Stimulated activated CD8-positive, alpha-beta memory T cell treated with anti-CD3 and anti-CD28 coated beads, Interleukin-4, amount 100 ng/mL, for 4 hours (primary cell): ENCODE measurements at places on chromosomes 5 and 9.

DNA sequence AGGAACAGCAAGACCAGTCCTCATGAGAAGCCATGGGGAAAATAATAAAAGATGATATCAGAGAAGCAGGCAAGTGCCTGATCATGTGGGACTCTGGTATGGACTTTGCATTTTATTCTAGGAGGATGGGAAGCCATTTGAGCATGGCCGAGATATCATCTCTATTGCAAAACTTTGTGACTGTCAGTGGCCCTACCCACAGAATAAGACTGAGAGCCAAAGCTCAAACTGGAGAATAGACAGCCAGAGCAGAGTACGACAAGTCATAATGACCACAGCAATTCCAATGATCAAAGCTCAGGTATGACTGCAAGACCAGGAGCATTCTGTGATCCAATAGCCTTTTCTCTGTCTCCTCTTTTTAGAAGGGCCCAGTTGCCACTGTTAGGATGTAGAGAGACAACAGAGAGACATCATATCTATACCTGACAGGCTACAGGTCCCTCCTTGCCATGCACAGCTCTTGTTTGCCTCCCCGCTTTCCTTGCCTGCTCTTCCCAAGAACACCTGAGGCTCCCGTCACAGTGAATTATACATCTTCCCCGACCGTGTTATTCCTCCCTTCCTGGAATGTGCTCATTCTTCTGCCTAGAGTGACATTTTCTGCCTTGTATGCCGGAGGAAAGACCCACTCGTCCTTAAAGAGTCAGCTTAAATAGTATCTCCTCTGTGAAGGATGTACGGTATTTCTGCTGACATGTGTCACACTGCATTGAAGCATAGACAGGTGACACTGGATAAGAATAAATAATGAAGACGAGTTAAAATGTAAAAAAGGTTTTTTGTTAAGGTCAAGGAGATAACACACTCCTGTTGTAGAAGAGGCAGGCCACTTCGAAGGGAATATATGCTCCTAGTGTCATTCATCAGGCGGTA lies 248.7 kb upstream of the MAP3K1 start:
- no peak for DNase-seq

DNA sequence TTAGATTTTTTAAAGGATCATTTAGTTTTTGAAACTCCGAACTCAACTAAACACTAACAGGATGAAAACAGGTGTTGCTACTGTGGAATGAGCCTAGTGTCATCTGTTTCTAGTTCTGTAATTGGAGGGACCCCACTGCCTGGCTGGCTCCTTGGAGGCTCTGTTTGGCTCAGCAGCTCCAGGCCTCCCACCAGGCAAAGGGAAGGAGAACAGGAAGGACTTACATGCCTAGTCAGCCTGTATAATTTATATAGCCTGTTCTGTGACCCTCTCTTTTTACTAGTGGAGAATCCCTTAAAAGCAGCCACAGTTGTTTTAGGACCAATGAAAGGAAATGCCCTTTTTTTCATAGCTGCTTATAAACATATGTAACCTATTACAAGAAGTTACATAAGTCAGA lies 21.1 kb upstream of the C5orf24 start:
- no peak for DNase-seq

DNA sequence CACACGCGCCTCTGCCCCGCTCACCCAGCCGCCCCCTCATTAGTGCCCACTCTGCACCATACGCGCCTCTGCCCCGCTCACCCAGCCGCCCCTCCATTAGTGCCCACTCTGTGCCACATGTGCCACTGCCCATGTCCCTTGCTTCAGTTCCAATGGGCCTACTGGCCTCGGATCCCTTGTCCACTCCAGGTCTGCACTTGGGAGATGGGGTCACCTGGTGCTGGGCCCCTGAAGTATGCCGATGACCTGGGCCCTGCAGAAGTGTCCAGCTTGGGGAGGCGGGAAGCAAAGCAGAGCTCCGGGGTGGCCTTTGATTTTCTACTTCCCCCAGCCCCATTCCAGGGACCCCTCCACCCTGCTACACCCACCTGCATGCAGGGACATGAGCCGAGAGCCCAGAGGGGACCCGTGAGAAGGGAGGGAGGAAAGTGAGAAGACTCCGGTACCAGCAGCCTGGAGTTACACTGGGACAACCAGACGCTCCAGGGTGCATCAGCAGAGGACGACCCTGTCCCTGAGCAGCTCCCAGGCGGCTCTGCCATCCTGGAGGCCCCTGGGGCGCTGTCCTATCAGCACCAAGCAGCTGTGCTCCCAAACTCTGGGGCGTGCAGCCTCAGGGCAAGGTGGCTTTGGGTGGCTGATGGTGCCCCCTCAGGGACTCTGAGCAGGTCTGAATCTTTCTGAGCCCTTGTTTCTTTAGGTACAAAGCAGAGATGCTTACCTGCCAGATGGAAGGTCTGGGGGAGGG lies 140.8 kb downstream of the RXRA start:
- DNase-seq, result no peak

- no peak for DNase-seq
These were observed 108.3 kb upstream of the LHFPL2 start for GRCh38 chr5:78756858-78757257.

GRCh38 chr5:63958654-63959053 lies 3.6 kb downstream of the HTR1A start:
- DNase-seq, result no peak

- no peak for DNase-seq
These were observed 136.6 kb upstream of the EPB41L4A start for GRCh38 chr5:112555691-112556090.

DNA sequence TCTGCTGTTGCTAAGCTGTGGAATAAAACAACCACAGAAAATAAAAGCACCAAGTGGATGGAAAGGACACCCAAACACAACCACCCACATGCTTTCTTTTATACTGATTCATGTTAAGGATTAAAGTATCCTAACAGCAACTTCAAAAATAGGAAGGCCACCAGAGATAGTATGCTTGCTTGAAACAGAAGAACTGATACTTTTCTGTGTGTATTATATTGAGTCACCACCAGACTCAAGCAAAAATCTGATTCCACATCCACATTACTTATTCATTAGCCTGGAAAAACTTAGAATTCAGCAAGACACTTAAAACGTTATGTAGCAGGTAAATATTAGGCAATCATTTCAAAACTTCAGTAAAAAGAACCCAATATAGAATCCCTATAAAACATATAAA lies 52.3 kb downstream of the ZDHHC21 start:
- no peak for DNase-seq

- DNase-seq, result no peak
These were observed 21.7 kb upstream of the GLIS3 start for GRCh38 chr9:4321554-4321953.

DNA sequence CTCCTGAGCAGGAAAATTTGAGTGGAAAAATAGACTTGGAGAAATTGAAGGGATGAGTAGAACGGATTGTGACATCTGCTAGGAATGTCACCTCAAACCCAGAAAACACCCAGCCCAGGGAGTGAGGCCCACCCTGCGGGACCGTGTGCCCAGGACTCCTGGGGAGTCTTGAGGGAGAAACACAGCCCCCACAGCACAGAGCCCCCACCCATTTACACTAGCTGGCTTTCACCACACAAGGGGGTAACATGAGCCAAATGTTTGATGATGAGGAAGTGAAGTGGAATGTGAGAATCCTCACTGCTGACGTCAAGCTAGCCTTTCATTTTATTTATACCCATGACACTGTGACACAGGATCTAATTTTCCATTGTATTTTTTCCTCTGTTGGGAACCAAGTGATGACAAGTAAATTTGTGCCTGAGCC lies 42.8 kb upstream of the PDE8B start:
- no peak for DNase-seq

DNA sequence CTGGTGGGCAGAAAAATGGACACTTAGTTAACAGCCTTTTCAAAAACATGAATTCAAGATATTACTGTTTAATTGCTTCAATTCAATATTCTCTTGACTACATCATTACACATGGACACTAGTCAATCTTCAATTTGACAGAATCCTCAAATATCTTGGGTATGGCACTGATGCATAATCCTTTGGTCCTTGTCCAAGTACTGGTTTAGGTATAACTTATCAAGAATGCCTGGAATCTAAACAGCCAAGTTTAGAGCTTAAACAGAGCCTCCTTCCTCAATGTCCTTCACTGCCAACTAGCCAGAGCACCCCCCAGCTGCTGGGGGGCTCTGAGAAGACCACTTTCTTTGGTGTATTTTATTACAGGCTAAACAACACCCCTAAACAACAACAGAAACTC lies 61.6 kb upstream of the ERCC6L2 start:
- no peak for DNase-seq

DNA sequence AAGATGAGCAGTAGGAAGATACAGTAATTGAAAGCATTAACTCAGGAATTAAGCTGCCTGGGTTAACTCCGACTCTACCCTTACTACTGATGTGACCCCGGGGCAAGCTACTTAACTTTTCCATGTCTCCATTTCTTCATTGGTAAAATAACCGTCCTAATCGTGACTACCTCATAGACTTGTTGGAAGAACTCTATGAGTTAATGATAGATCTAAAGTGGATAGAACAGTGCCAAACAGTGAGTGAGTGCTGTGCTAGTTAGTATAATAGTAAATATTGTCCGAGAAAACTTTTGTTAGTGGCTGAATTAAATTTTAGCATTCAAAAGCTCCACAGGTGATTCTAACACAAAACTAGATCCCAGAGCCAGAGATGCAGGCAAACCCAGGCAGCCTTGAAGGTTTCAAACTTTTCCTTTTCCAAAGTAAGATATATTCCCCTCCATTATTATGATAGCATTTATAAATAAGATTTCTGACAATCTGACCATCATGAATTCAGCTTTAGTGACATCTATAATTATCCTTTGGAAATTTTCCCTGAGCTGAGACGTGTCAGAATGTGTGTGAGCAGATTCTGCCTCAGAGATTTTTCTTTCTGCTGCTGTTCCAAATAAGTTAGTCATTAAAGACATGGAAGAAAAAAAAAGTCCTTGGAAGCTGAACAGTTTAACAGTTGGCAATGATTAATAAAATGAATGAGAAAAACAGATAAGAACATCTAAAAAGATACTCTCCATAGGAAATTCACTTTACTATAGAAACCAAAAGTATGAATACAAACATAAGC lies 369.5 kb downstream of the PRELID2 start:
- no peak for DNase-seq

- DNase-seq, result no peak
These were observed 171.8 kb upstream of the PITX1 start for GRCh38 chr5:135205632-135206349.

- DNase-seq, result no peak
These were observed 516 bp downstream of the MAST4 start for GRCh38 chr5:66596636-66597182.

DNA sequence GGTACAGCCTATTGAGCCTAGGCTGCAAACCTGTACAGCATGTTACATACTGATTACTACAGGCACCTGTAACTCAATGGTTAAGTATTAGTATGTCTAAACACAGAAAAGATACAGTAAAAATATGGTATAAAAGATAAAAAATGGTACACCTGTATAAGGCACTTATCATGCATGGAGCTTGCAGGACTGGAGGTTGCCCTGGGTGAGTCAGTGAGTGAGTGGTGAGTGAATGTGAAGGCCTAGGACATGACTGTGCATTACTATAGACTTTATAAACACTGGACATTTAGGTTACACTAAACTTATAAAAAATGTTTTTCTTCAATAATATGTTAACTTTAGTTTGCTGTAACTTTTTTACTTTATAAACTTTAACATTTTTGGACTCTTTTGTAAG lies 171.3 kb downstream of the SLC28A3 start:
- no peak for DNase-seq

GRCh38 chr9:136332482-136332983 lies 5.2 kb downstream of the GPSM1 start:
- no peak for DNase-seq

GRCh38 chr5:16931334-16932110 lies 4.6 kb downstream of the MYO10 start:
- no peak for DNase-seq

DNA sequence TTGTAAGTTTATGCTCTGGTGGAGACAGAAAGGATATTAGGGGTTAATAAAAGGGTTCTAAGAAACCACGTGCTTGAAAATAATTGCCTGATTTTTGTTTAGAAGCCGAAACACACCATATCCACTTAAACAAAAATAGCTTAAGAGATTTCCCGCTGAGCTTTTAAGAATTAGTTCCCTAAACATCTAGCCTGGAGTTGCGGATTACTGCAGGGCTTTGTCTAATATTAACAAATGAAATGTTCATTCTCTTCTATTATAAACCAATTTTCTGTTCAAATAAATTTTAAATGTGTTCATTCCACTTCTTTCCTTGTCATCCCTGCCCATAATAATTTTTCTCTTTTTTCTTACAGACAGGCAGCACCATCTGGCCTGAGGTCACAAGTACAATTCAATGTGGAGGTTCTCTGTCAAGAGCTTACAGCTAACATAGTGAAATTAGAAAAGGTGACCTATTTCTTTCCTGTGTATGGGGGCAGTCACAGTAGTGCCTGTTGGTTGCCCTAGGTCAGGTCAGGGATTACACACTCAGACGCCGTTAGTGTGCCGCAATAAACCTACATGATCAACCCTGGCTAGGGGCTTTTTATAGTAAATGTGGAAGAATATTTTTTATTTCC lies 65.3 kb downstream of the GRAMD2B start:
- no peak for DNase-seq

GRCh38 chr9:13688223-13688989 lies 408.9 kb upstream of the MPDZ start:
- no peak for DNase-seq

- no peak for DNase-seq
These were observed 40.4 kb downstream of the LIX1 start for GRCh38 chr5:97102010-97102470.

DNA sequence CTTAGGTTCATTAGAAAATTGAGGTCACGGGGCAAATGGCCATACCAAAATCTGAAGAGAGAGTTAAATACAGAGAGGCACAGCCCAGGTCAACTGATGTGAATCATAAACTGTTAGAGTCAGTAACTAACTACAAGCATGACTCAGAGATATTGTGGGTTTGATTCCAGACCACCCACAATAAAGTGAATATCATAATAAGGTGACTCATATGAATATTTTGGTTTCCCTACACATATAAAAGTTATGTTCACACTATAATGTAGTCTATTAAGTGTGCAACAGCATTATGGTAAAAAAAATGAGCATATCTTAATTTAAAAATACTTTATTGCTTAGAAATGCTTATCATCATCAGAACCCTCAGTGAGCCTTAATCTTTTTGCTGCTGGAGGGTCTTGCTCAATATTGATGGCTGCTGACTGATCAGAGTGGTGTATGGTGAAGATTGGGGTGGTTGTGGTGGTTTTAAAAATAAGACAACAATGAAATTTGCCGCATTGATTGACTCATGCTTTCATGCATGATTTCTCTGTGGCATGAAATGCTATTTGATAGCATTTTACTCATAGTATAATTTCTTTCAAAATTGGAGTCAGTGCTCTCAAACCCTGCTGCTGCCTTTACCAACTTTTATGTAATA lies 53.1 kb upstream of the EDIL3 start:
- no peak for DNase-seq
